ENCODE measurements at places on chromosomes 12 and 14.

GRCh38 chr12:34402228-34402898 lies 380.1 kb downstream of the ALG10 start:
- H3K27me3 ChIP-seq, result no peaks in the 10 kb centered on the region
- no peak overlapping the region for H3K27ac ChIP-seq
- no peak overlapping the region for H3K4me3 ChIP-seq
- H3K4me1 ChIP-seq, result no peaks in the 10 kb centered on the region
- no peaks in the 10 kb centered on the region for H3K36me3 ChIP-seq
- DNase-seq, result no peak

GRCh38 chr14:36900846-36901245 lies 239.2 kb downstream of the PAX9 start:
- no peak overlapping the region for H3K4me3 ChIP-seq
- H3K4me1 ChIP-seq, result no peaks in the 10 kb centered on the region
- no peak overlapping the region for H3K27ac ChIP-seq
- DNase-seq, result no peak
- H3K27me3 ChIP-seq, result no peaks in the 10 kb centered on the region
- no peaks in the 10 kb centered on the region for H3K36me3 ChIP-seq

- no peak for DNase-seq
- no peaks in the 10 kb centered on the region for H3K36me3 ChIP-seq
- no peak overlapping the region for H3K4me3 ChIP-seq
- no peaks in the 10 kb centered on the region for H3K27me3 ChIP-seq
- no peaks in the 10 kb centered on the region for H3K4me1 ChIP-seq
These were observed 121.8 kb downstream of the NRXN3 start for GRCh38 chr14:78292003-78292402.

GRCh38 chr14:59961518-59962062 lies 41.6 kb downstream of the LRRC9 start:
- no peak overlapping the region for H3K27ac ChIP-seq
- H3K36me3 ChIP-seq, result no peaks in the 10 kb centered on the region
- H3K4me3 ChIP-seq, result no peak overlapping the region
- no peaks in the 10 kb centered on the region for H3K27me3 ChIP-seq
- DNase-seq, result no peak

- H3K4me3 ChIP-seq, result no peak overlapping the region
- DNase-seq, result peak; percentile 23
- no peak overlapping the region for H3K27ac ChIP-seq
- H3K36me3 ChIP-seq, result no peaks in the 10 kb centered on the region
These were observed 6.3 kb upstream of the ATG14 start for GRCh38 chr14:55417955-55418354.

- H3K4me3 ChIP-seq, result no peak overlapping the region
- H3K4me1 ChIP-seq, result no peaks in the 10 kb centered on the region
- H3K27ac ChIP-seq, result no peak overlapping the region
- H3K27me3 ChIP-seq, result no peaks in the 10 kb centered on the region
These were observed 168.0 kb downstream of the EGLN3 start for GRCh38 chr14:33782923-33783322.

DNA sequence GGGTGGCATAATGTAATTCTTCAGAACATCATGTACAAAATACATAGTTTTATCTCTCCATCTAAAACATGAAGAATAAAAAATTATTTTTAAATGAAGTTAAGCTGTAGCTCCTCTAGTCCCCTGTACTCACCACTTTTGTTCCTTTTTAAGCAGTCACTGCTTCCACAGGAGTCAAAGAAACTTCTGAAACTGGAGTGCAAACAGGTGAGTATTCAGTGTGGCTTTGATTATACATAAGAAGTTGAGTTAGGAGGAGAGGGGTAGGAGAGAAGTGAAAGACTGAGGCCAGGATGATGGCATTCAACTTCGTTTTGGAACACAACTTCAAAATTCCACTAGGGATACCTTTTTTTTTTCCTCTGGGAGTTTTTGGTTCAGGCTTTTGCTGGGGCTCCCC lies 131.4 kb upstream of the CNTN1 start:
- H3K4me1 ChIP-seq, result no peaks in the 10 kb centered on the region
- H3K4me3 ChIP-seq, result no peak overlapping the region

DNA sequence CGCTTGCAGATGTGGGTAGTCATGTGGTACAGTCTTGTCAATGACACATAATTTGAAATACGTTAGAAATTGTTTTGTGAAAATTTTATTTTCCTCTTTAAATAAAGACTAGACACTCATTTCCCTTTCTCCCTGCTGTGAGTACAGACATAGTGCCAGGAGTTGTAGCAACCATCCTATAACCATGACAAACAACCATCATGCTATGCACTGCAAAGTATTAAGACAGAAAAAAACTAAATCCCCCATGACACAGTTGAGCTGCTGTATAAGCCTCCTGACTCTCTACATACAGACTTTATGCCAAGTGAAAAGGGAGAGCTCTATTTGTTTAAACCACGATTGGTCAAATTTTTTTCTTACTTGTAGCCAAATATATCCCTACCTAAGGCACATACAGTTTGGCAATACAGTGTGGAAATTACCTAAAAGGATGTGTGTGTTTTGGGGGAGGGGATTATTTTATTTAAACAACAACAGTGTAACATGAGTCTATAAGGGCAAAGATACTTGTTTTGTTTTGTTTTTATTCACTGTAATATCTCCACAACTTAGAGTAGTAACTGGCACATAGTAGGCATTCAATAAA lies 45.0 kb upstream of the KRR1 start:
- peaks cover 17% of the 10 kb centered on the region for H3K4me1 ChIP-seq
- DNase-seq, result no peak
- no peaks in the 10 kb centered on the region for H3K36me3 ChIP-seq
- H3K27ac ChIP-seq, result no peak overlapping the region

DNA sequence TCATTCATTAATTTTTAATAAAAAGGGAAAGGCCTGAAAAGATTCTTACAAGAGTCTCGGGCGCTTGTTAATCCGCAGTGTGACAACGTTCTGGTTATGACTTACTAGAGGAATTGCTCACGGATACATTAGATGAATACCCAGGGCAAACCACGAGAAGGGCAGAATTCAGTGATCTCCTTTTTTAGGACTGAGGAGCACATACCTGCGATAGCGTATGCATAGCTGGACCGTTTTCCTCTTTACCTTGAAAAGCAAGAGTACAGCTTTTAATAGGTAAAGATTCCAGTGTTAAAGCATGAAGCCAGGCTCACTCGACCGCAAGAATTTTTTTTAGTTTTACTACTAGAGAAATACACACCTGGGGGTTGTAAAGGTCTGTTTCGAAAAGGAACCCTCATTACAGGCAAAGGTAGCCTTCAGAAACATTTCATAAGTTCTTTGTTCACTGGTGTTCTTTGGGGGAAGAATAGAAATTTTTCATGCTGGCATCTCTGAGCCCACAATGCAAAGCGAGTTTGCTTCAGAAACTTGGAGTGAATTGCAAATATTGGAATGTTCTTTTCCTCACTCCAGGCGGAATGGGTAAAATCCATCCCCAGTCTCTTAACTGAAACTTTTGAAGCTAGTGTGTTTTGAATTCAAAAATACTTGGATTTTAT lies 953 bp downstream of the MAPK1IP1L start:
- DNase-seq, result no peak
- peaks cover 26% of the 10 kb centered on the region for H3K4me1 ChIP-seq
- no peaks in the 10 kb centered on the region for H3K27me3 ChIP-seq

GRCh38 chr14:72680853-72681640 lies 212.9 kb downstream of the DPF3 start:
- H3K36me3 ChIP-seq, result no peaks in the 10 kb centered on the region
- no peak for DNase-seq
- H3K4me1 ChIP-seq, result no peaks in the 10 kb centered on the region
- H3K4me3 ChIP-seq, result no peak overlapping the region
- no peak overlapping the region for H3K27ac ChIP-seq

DNA sequence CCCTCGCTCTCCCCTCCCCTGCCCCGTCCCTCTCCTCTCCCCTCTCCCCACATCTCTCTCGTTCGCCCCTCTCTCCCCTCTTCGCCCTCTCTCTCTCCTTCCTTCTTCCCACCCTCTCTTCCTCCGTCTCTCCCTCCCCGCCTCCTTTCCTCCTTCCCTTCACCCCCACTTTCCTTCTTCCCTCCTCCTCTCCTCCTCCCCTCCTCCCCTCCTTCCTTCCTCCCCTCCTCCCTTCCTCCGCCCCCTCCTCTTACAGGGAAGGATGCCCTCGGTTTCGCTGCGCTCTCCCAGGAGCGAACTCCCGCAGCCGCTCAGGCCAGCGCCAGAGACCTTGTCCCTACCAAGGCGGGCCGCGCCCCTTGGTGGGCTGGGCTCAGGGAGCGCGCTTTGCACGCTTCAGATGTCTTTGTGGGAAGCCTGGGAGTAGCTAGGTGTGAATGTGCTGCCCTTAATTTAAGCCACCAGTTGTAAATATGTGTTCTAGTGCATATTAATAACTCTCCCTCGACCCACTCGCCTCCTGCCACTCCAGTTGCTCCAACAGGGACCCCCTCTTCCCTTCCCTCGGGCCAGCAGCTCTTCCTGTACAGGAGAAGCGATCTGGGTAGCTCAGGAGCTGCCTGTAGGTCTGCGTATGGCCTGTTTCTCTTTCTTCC lies 13.3 kb upstream of the MAP3K9 start:
- no peak overlapping the region for H3K27ac ChIP-seq
- DNase-seq, result no peak
- no peaks in the 10 kb centered on the region for H3K36me3 ChIP-seq

DNA sequence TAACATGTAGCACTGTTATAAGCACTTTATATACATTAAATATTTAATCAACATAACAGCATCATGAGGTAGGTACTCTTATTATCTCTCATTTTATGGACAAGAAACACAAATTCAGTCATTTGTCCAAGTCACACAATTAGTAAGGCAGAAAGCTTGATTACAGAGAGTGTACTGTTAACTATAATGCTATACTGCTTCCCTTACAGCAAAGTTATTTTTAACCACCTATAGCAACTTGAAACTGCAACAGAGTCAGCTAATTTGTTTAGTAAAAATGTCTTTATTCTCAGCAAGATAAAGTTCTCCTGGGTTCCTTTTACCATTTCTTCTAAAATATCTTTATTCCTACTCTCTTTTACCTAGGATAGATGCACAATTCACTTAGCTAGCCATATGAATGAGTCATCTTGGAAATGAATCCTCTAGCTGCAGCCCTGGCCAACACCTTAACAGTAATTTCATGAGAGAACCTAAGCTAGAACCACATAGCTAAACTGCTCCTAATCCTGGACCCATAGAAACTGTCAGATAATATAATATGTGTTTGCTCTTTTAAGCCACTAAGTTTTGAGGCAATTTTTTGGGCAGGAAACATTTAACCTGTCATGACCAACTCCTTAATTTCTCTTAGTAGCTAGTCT lies 90.2 kb upstream of the HECTD1 start:
- no peaks in the 10 kb centered on the region for H3K27me3 ChIP-seq
- no peak overlapping the region for H3K27ac ChIP-seq
- no peak overlapping the region for H3K4me3 ChIP-seq
- H3K4me1 ChIP-seq, result no peaks in the 10 kb centered on the region
- no peaks in the 10 kb centered on the region for H3K36me3 ChIP-seq
- no peak for DNase-seq

DNA sequence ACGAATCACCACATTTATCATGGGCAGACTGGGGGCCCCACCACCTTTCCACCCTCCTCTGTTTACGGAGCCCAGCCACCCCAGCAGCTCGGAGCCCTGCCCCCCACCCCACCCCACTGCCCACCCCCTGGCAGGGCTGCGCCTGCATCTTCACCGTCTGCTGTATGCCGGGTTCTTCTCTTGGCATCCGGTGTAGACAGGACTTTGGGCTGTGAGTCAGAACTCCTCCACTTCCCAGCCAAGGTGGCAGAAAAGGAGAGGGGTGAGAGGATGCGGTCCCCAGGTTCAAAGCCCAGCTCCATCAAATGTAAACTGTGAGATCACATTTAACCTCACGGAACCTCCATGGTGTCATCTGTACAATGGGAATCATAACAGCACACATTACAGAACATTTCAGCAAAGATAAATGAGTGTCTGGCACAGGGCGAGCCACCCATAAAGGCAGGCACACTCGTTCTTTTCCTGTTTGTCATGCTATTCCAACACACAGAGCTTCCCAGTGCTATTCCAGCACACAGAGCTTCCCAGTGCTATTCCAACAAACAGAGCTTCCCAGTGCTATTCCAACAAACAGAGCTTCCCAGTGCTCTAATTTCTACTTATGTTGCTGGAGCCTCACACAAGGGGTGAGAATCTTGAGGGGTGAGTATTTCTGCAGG lies 292.7 kb upstream of the RTL1 start:
- no peaks in the 10 kb centered on the region for H3K4me1 ChIP-seq
- no peak for DNase-seq
- no peaks in the 10 kb centered on the region for H3K27me3 ChIP-seq

DNA sequence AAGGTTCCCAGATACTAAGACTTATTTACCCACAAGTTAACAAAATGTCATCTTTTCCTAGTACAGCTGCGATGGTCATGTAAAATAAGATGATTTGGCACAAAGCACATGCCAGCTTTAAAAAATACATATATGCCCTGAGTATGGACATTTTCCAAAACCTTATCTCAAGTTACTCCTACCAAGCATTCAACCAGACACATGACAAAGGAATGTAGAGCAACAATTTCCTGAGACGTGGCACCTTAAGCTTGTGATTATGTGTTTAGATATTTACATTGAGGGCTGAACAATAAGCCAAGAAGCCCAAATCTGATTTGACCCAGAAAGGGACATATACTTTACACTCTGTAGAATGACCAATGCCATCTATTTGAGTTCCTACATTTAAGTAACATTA lies 24.5 kb upstream of the OVCH1 start:
- H3K4me1 ChIP-seq, result no peaks in the 10 kb centered on the region
- no peaks in the 10 kb centered on the region for H3K27me3 ChIP-seq
- no peak overlapping the region for H3K27ac ChIP-seq
- no peak overlapping the region for H3K4me3 ChIP-seq

- H3K27ac ChIP-seq, result no peak overlapping the region
- H3K27me3 ChIP-seq, result no peaks in the 10 kb centered on the region
- H3K36me3 ChIP-seq, result no peaks in the 10 kb centered on the region
These were observed 819.2 kb downstream of the FSCB start for GRCh38 chr14:43687921-43688320.

GRCh38 chr12:7750350-7750749 lies 3.2 kb upstream of the CLEC4C start:
- DNase-seq, result no peak
- H3K27me3 ChIP-seq, result no peaks in the 10 kb centered on the region
- no peak overlapping the region for H3K27ac ChIP-seq
- H3K4me3 ChIP-seq, result no peak overlapping the region

DNA sequence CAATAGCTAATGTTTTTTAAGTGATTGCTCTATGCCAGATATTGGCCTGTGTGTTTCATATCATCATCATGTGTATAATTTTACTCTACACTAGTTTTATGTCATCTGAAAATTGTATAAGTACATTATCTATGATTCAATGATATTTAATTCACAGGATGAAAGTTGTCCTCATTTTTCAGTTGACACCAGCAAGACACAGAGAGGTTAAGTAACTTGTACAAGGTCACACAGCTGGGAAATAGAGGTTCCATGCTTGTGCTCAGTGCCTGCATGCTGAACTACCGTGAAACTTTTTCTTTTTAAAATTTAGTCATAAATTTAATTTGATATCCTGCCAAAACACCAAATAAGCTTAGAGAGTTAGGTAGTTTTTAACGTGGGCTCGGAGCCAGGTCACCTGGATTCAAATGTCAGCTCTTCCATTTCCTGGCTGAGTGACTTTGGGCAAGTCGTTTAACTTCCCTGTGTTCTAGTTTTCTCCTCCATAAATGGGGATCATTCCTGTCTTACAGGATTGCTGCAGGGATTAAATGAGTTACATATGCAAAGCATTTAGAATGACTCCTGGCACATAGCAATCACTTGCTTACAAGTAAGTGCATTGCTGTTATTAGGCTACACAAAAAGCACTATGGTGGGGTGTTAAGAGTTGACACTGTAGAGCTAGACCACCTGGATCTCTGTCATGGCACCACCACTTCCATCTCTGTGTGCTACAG lies 183.9 kb downstream of the ETV6 start:
- H3K4me1 ChIP-seq, result peaks cover 61% of the 10 kb centered on the region
- no peaks in the 10 kb centered on the region for H3K36me3 ChIP-seq
- H3K27ac ChIP-seq, result peak overlapping the region; percentile 59
- no peaks in the 10 kb centered on the region for H3K27me3 ChIP-seq
- no peak for DNase-seq
